ENCODE measurements at places on chromosomes 5 and 9. TPM values are rescaled to one million over a fixed set of nuclear protein-coding genes. Genes with fewer than 3 reads are reported as not detected.

The SLCO6A1 gene
- total RNA-seq: not detected

The EIF4E1B gene
- not detected for total RNA-seq

The FGF10 gene
- total RNA-seq: not detected

The CER1 gene
- total RNA-seq: 2.8 TPM

The ARSI gene
- total RNA-seq: 23.0 TPM

GRCh38 chr9:99505936-99506335 is 283.9 kb downstream of the SEC61B start:
- DNase-seq: no peak

- DNase-seq: no peak
These were observed 95.5 kb upstream of the PUM3 start for GRCh38 chr9:2939368-2939767.

- peak; percentile 87 for DNase-seq
These were observed 3.1 kb upstream of the ZNF474 start for GRCh38 chr5:122126177-122126755.

DNA sequence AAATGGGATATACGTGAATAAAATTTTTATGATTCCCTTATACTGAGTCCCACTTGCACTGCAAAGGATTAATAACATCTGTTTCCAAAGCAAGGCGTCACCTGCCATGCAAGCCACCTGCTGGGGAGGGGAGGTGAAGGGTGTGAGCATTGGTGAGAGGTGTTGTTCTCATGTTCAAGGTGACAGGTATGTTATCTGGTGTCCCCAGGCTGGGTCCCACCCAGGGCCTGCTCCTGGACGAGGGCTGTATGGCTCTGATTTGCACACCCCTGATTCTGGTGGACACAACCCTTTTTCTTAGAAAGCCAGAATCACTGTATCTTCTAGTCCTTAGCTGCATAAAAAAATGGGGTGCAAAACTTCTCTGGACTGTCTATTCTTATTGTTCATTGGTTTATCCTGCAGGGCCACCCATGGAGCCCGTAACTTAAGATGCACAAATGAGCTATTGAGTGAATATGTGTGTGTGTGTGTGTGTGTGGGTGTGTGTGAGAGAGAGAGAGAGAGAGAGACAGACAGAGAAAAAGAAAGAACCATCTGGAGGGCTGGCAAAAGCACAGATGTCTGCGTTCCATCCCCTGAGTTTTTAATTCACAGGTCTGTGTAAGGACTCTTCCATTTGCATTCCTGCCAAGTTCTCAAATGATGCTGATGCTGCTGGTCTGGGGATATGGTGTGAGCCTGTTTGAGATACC is 53.7 kb downstream of the SYK start:
- DNase-seq: no peak

- DNase-seq: no peak
These were observed 1.3 kb upstream of the MTAP start for GRCh38 chr9:21800931-21801682.

- DNase-seq: peak; percentile 43
These were observed 339.9 kb downstream of the ADGRV1 start for GRCh38 chr5:90898326-90899013.

DNA sequence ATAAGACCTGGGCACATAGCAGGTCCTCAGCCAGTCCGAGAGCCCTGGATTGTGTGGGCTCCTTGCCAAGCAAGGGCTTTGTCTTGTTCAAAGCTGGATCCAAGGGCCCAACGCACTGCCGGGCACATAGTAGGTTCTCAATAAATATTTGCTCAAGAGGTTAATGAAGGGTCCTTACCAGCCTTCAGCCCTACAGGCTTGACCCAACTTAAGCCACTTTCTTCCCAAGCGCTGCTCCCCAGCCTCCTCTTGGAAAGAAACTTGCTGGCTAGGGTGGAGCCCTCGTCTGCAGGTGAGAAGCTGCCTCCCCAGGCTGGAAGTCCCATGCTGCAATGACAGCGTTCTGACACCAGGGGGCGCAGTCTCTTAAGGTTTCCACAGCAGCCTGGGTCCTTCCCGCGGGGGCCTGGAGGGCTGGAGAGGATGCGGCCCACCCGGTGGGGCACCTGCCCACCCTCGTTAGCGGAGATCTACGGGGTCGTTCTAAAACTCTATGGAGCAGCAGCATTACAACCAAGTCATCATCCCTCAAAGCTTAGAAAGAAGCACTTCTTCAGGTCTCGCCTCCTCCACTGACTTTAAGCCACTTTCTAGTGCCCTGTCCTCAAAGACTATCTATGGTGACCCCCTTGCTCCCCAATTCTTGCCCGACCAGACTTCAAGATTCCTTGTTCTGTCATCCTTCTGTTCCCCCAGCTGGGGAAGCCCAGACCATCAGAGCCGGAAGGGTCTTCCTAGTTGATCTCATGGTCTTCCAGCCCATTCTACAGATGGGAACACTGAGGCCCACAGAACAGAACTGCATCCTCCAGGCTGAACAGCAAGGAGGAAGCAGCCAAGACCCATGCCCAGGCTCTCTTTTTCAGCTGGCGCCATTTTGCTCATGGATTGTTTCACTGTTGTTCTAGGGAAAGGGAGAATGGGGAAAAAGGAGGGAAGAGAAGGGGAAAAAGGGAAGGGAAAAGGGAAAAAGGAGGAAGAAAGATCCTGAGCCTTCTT is 115.4 kb downstream of the LHX2 start:
- peak; percentile 25 for DNase-seq

DNA sequence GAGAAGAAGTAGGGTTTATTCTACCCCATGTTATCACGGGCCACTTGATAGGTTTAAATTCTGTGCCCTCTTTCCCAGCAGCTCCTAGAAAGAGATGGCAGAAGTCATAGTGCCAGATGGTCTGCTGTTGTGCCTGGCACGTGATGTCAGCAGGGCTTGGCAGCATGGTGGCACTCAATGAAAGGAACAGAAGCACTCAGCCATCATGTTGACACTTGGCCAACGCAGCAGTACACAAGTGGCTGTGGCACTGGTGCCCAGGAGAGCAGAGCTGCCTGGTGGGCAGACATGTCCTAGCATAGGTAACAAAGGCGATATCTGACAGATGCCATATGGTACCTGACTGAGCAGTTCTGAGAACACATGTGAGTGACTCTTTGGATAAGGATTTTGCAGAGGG is 796.4 kb upstream of the ACO1 start:
- DNase-seq: no peak

DNA sequence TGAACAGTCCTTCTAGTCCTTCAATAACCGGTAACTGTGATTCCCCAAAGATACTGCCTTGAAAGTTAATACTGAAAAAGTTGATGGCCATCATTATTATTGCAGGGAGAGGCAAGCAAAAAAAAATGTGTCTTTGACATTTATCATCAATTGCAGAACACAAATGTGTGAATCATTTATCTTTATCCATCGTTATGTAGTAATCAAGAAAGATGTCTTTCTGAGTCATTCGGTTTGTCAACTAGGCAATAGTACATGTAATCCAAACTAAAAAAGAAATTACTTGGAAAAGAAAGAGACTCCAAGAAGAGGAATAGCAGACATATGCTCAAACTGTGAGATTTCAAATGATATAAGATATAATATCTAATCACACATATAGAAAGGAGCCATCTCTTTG is 473.0 kb downstream of the CETN3 start:
- DNase-seq: no peak
